Hypothalamus (tissue), 51 donors: ENCODE measurements at places on chromosomes 5 and 9.

DNA sequence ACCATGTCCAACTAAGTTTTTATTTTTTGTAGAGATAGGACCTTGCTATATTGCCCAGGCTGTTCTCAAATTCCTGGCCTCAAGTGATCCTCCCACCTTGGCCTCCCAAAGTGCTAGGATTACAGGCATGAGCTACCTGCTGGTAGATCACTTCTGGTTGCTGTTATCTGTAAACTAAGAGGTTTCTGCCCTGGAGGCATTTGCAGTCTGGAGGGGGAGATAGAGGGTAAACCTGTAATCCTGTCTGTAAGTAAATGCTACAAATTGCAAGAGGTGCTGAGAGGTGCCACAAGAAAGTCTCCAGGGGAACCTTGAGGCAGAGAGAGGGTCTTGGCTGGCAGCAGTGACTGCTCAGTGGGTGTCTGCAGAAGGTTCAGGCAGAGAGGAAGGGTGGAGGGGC, 29.0 kb upstream of the GGTA1 start:
- DNase-seq, result no peak

- DNase-seq, result no peak
These were observed 10.0 kb upstream of the AGPAT2 start for GRCh38 chr9:136697146-136697820.

DNA sequence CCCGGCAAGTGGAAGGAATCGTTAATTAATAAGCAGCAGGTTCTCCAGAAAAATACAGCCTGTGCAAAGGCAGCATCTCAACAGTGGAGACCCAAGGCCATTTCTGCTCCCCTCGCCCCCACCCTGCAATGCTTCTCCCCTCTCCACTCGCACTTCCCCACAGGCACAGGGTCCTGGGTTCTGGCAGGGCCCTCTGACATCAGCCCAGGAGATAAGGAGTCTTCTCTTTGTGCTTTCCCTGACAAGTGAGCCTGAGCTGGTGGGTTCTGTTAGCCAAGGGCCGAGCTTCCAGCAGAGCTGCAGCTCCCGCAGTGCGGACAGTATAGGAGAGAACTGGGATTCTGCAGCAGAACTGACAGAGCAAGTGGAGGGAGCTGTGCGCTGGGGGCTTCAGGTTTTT, 257.5 kb downstream of the NSG2 start:
- no peak for DNase-seq

GRCh38 chr9:32500768-32501167, 25.2 kb downstream of the RIGI start:
- DNase-seq, result no peak

GRCh38 chr9:121071370-121071755, 3.4 kb upstream of the CNTRL start:
- no peak for DNase-seq

DNA sequence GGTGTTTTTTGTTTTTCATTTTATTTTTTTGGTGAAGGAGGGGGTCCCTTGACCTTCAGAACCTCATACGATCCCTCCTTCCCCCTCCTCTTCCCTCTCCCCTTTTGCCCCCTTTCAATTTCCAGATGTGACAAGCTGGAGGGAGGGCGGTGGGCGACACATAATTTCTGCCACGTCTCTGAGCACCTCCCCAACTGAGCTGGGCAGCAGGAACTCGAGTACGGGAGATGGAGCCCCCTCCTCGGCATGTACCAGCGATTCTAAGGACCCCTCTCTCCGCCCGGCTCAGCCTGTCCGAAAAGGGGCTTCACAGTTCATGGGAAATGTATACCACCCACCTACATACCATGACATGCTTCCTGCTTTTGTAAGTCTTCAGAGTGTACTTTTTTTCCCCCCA, 52.4 kb downstream of the PRRC2B start:
- no peak for DNase-seq

- no peak for DNase-seq
These were observed 127.9 kb upstream of the SLC30A5 start for GRCh38 chr5:68965926-68966325.

- no peak for DNase-seq
These were observed 4.2 kb upstream of the HAVCR2 start for GRCh38 chr5:157113002-157113401.

DNA sequence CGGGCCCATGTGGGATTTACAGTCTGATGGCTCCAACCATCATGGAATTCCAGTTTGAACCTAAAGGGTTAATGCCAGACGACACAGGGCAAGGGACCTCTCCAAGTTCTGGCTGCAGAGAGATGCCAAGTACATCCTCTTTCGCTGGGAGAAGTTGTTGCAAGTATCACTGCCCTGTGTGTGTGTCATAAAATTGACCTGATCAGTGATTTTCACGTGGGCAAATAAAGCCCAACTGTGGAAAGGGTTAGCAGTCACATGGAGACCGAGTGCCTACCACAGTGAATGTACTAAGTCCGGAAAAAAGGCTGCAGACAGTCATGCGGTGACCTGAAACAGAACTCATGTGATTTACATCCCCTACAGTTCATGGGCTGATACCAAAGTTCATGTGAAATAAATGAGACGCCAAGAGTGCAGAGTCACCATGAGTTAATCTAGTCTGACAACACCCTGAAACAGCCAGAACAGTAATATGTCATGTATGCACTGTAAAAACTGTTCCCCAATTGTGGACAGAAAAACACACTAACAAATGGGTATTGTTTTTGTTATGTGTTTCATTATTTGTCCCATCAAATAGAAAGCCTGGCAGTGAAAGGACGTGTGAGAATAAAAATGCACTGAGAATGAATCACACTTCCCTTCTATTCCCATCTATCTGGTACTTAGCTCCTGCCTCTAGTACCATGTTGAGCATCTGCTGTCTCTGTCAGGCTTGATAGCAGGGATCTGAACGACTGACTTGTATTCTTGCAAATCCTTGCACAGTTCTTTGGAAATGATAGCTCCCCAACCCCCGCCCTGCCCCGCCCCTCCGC, 115.7 kb downstream of the SUSD1 start:
- DNase-seq, result no peak

DNA sequence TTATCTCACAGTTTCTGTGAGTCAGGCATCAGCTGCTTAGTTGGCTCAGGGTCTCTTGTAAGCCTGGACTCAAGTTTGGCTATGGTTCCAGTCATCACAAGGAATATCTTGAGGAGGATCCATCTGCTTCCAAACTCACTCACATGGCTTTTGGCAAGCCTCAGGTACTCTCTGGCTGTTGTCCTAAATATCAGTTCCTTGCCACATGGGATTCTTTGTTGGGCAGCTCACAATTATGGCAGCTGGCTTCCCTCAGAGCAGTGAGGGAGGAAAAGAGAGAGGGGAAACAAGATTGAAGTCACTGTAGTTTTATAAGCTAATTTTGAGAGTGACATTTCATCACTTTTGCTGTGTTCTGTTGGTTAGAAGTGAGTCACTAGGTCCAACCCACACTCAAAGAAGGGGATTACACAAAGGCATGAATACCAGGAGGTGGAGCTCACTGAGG, 144.5 kb downstream of the GCNT1 start:
- no peak for DNase-seq

- DNase-seq, result no peak
These were observed 106.0 kb downstream of the HACD4 start for GRCh38 chr9:20925256-20926045.

DNA sequence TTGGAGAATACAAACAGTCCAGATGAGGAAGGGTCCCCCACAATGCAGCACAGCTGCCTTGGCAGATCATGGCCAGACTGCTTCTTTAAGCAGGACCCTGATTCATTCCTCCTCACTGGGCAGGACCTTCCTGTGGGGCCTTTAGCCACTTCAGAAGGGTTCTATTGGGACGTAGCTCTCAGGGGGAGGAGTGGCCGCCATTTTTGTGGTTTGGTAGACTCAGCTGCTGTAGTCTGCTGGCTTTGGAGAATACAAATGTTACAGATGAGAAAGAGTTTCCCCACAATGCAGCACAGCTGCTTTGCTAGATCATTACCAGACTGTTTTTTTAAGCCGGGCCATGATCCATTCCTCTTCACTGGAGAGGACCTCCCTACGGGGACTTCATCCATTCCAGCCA, 57.4 kb downstream of the TMEM38B start:
- no peak for DNase-seq
